Upper lobe of left lung (tissue), 6 donors: ENCODE measurements at places on chromosomes 4 and X. TPM values are rescaled to one million over a fixed set of nuclear protein-coding genes. Genes with fewer than 3 reads are reported as not detected.

FRMPD4 gene
- 0.15 TPM for total RNA-seq

GRCh38 chr4:140856621-140857062 lies 100.5 kb upstream of the TBC1D9 start:
- no peak for DNase-seq
- no peak overlapping the region for H3K27ac ChIP-seq
- no peak overlapping the region for H3K4me3 ChIP-seq
- H3K27me3 ChIP-seq = no peaks in the 10 kb centered on the region
- no peaks in the 10 kb centered on the region for H3K36me3 ChIP-seq
- H3K4me1 ChIP-seq = no peaks in the 10 kb centered on the region

- peaks cover 4% of the 10 kb centered on the region for H3K36me3 ChIP-seq
- no peak overlapping the region for H3K4me3 ChIP-seq
- H3K27me3 ChIP-seq = no peaks in the 10 kb centered on the region
These were observed 88.2 kb downstream of the ABCB7 start for GRCh38 chrX:75067931-75068330.

- H3K36me3 ChIP-seq = no peaks in the 10 kb centered on the region
- H3K27ac ChIP-seq = no peak overlapping the region
- no peak overlapping the region for H3K4me3 ChIP-seq
- H3K4me1 ChIP-seq = peaks cover 5% of the 10 kb centered on the region
- DNase-seq = no peak
These were observed 5.9 kb downstream of the UGDH start for GRCh38 chr4:39521253-39521919.

COL25A1 gene
- not detected for total RNA-seq

- no peak overlapping the region for H3K4me3 ChIP-seq
- no peaks in the 10 kb centered on the region for H3K36me3 ChIP-seq
- H3K4me1 ChIP-seq = no peaks in the 10 kb centered on the region
- H3K27ac ChIP-seq = no peak overlapping the region
These were observed 478.2 kb downstream of the ADGRL3 start for GRCh38 chr4:61678297-61678696.

GRCh38 chr4:3372264-3372932 lies 69.4 kb upstream of the HGFAC start:
- H3K4me3 ChIP-seq = no peak overlapping the region
- H3K36me3 ChIP-seq = no peaks in the 10 kb centered on the region
- H3K4me1 ChIP-seq = peaks cover 47% of the 10 kb centered on the region
- DNase-seq = peak; percentile 77
- H3K27ac ChIP-seq = no peak overlapping the region

- no peaks in the 10 kb centered on the region for H3K4me1 ChIP-seq
- no peak overlapping the region for H3K27ac ChIP-seq
- no peak overlapping the region for H3K4me3 ChIP-seq
- no peaks in the 10 kb centered on the region for H3K36me3 ChIP-seq
- no peak for DNase-seq
These were observed 1307.3 kb downstream of the C4orf33 start for GRCh38 chr4:130403221-130403620.

DNA sequence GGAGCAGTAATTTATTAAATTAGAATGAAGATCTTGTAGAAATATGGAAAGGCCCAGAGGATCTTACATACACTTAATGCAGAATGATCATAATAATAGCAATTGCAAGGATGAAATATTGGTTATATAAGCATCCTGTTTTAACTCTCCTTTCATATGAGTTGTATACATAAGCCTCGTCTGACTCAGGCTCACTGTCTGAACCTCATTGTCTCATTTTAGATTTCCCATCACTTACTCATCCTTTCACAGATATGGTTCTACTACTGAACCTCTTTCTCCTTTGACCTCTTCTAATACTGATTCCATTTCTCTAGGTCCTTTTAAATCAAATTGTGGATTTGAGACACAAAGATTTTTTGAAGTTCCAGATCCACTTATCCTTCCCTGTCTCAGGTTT lies 277.3 kb upstream of the TRPC5 start:
- no peak for DNase-seq
- no peak overlapping the region for H3K4me3 ChIP-seq
- no peaks in the 10 kb centered on the region for H3K36me3 ChIP-seq
- H3K27me3 ChIP-seq = no peaks in the 10 kb centered on the region

DNA sequence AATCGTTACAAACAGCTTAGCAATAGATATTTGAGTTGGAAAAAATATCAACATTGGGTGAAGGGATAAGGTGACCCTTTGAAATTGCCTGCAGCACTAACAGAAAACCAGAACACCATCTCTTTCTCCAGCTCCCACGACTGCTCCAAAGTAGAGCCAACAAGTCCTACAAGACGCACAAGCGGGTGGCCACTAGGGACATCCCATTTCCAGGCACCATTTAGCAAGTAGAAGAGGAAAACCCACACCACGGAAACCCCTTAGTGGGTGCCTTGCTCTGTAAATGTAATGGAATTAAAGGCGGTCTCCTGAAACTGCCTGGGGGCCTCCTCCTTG lies 1.9 kb downstream of the ARHGAP6 start:
- no peaks in the 10 kb centered on the region for H3K27me3 ChIP-seq
- H3K27ac ChIP-seq = peak overlapping the region; percentile 62
- DNase-seq = no peak
- peak overlapping the region; percentile 31 for H3K4me3 ChIP-seq

DNA sequence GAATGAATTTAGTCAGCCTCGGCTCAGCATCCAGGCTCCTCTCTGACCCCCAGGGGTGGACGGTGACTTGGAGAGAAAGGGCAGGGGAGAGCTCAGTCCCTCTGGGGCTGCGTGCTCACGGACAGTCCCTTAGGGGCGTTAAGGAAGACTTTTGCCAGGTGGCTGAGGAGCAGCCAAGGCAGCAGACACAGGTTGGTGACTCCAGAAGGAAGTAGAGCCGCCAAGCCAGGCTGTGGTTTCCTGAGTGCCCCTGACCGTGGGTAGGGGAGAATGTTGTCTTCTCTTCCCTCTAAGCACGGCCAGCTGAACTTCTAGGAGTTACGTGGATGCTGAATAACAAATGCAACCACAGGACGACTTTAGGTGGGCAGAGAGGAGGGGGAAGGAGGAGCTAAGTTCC lies 91.0 kb upstream of the MTM1 start:
- H3K4me3 ChIP-seq = no peak overlapping the region
- H3K27ac ChIP-seq = no peak overlapping the region
- DNase-seq = no peak
- no peaks in the 10 kb centered on the region for H3K36me3 ChIP-seq
- no peaks in the 10 kb centered on the region for H3K4me1 ChIP-seq
